Mammary epithelial cell (primary cell): ENCODE measurements at places on chromosomes 1 and 21. TPM values are rescaled to one million over a fixed set of nuclear protein-coding genes. Genes with fewer than 3 reads are reported as not detected.

CA14 gene
- 0.28 TPM for polyA plus RNA-seq

CALML6 gene
- polyA plus RNA-seq = 0.20 TPM

POU2F1 gene
- 8.9 TPM for polyA plus RNA-seq

CRYAA gene
- not detected for polyA plus RNA-seq

PPP1R8 gene
- 34.4 TPM for polyA plus RNA-seq

CLDN8 gene
- polyA plus RNA-seq = 0.06 TPM

RBM11 gene
- polyA plus RNA-seq = 0.71 TPM

NPHS2 gene
- polyA plus RNA-seq = not detected

TAS1R3 gene
- polyA plus RNA-seq = 0.09 TPM

CLDN17 gene
- polyA plus RNA-seq = not detected

LCA5L gene
- 0.56 TPM for polyA plus RNA-seq

ASH1L gene
- 12.9 TPM for polyA plus RNA-seq

FYB2 gene
- not detected for polyA plus RNA-seq

LCE1A gene
- polyA plus RNA-seq = not detected

PTTG1IP gene
- polyA plus RNA-seq = 146 TPM

IFNLR1 gene
- polyA plus RNA-seq = 5.9 TPM

OLFML3 gene
- 0.73 TPM for polyA plus RNA-seq

ZNF648 gene
- polyA plus RNA-seq = 0.02 TPM

KRTAP12-2 gene
- not detected for polyA plus RNA-seq

PLCH2 gene
- 56.2 TPM for polyA plus RNA-seq

CD1C gene
- not detected for polyA plus RNA-seq

CGN gene
- 1.1 TPM for polyA plus RNA-seq

BPNT1 gene
- 50.9 TPM for polyA plus RNA-seq

OLFML2B gene
- polyA plus RNA-seq = 0.02 TPM

GRIK1 gene
- polyA plus RNA-seq = not detected

SLC9C2 gene
- 0.01 TPM for polyA plus RNA-seq

SPATA46 gene
- not detected for polyA plus RNA-seq

ACTN2 gene
- polyA plus RNA-seq = not detected

POU3F1 gene
- polyA plus RNA-seq = 0.05 TPM

RSPH1 gene
- 0.35 TPM for polyA plus RNA-seq

OR2L5 gene
- polyA plus RNA-seq = not detected

FCRLB gene
- 0.93 TPM for polyA plus RNA-seq

LCE1B gene
- 0.65 TPM for polyA plus RNA-seq

HTR6 gene
- polyA plus RNA-seq = not detected

FOXO6 gene
- polyA plus RNA-seq = not detected

OR6K3 gene
- polyA plus RNA-seq = not detected

SLFNL1 gene
- 0.02 TPM for polyA plus RNA-seq

GPR61 gene
- not detected for polyA plus RNA-seq

FCGR2B gene
- not detected for polyA plus RNA-seq

DOCK7 gene
- 25.9 TPM for polyA plus RNA-seq

CD84 gene
- polyA plus RNA-seq = not detected

CAPN8 gene
- 4.5 TPM for polyA plus RNA-seq

NUDT4B gene
- 15.7 TPM for polyA plus RNA-seq

RASSF5 gene
- polyA plus RNA-seq = 1.8 TPM

LBR gene
- 16.1 TPM for polyA plus RNA-seq

TMEM81 gene
- 1.9 TPM for polyA plus RNA-seq

CCDC181 gene
- polyA plus RNA-seq = not detected

RCSD1 gene
- 3.1 TPM for polyA plus RNA-seq

CNIH3 gene
- 6.4 TPM for polyA plus RNA-seq

WLS gene
- 64.1 TPM for polyA plus RNA-seq

WNT2B gene
- 0.29 TPM for polyA plus RNA-seq

NFASC gene
- 12.7 TPM for polyA plus RNA-seq

NEGR1 gene
- polyA plus RNA-seq = 0.19 TPM

HAPLN2 gene
- polyA plus RNA-seq = not detected

SLC16A4 gene
- polyA plus RNA-seq = 12.4 TPM

CYP4Z1 gene
- not detected for polyA plus RNA-seq

AMY1A gene
- not detected for polyA plus RNA-seq

GLIS1 gene
- polyA plus RNA-seq = not detected
